ENCODE measurements at places on chromosomes 5 and 9.

GRCh38 chr9:83327750-83328622, 210.2 kb downstream of the FRMD3 start:
- DNase-seq, result no peak

GRCh38 chr9:101999441-101999840, 261.0 kb upstream of the GRIN3A start:
- no peak for DNase-seq

DNA sequence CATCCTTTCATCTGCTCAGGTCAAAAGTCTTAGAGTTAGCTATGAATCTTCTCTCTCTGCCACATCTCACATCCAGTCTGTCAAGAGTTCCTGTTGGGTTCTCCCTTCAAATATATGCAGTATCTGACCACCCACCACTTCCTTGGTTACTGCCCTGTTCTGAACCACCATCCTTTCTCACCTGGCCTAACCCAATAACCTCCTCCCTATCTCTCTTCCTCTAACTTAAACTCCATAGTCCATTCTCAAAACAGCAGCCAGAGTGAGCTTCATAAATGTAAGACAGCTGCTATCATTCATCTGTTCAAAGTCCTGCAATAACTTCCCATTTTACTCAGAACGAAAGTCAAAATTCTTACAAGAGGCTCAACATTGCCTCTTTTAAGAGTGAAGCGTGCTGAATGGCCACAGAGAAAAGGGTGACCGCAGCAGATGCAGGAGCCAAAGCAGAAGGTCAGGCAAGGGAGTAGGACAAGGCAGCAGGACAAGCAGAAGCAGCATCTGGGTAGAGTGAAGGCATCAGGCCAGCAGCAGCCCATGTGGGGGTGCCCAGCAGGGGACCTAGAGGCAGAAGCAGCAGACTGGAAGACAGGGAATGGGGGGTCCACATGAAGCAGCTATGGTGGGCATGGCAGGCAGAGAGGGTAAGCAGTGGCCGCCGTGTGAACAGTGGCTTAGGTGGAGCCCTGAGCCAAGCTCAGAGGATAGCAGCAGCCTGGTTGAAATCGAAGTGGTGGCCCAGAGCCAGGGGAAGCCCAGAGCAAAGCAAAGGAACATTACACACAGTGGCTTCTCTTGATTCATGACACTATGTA, 39.3 kb upstream of the CDC42SE2 start:
- DNase-seq, result no peak

- DNase-seq, result no peak
Observed at GRCh38 chr9:108254236-108254635, 601.5 kb downstream of the ACTL7B start.

GRCh38 chr5:11584017-11584416, 320.2 kb downstream of the CTNND2 start:
- DNase-seq, result no peak

DNA sequence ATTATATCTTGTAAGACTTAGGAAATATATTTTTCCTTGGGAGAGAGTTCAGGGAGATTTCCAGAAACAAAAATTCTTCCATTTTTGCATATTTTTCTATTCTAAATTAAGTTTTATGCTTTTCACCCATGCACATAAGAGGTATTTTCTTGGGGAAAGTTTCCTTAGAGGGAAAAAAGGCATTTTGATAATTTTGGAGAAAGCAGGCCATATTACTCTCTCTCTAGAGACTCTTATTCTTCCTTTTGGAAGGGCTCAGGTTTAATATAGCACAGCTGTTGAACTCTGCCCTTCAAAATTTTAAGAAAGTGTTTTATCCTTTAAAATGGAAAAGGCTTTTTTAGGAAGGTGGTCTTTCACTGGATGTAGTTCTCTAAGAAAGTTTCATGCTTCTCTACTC, 8.0 kb downstream of the NDUFS4 start:
- no peak for DNase-seq

GRCh38 chr5:178434851-178435250, 155.3 kb downstream of the COL23A1 start:
- DNase-seq, result no peak

DNA sequence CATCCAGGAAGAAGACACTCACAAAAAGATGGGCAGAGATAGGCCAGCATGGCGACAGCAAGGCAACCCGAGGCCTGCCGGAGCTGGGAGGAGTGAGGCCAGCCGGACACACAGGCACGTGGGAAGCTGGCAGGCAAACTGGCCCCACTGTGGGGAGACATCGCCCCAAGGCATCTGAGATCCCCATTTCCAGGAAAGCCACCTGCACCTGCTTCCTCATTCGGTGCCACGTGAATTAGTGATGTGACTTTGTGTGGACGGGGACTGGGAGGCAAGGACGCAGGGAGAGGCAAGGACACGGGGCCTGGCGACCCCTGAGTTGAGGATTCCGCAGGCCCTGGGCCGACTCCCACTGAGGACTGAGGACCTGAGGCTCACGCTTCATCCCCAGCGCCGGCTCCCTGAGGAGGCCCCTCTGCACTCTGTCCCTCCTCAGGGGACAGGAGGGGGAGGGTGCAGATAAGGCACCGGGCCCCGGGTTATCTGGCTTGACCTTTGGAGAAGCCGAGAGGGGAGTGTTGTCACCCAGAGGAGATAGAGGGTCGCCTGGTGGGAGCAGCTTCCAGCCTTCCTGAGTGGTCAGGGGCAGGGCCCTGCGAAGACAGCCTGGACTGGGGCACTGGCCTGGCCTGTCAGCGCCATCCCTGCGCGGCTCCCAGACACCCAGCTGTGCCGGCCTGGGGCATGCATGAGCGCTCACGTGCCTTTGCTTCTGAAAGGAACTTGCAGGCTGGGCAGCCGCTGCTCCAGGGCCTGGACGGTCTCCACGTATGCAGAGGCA, 39.7 kb downstream of the NDUFS6 start:
- DNase-seq, result no peak

DNA sequence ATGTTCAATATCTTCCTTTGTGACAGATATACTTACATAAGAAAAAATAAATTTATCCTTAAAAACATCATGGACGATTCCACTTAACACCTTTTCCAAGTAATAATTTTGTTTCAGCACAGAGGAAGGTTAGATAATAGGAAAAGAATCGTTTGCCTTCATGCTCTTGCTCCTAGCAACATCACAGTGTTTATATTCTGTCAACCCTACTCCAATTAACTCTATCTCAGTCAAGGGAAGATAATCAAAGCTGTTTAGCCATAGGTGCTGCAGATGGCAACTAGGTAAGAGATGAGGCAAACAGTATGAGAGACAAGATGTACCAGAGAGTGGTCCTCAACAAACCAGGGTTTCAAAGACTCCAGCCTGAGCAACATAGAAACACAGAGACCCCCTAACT, 55.6 kb downstream of the UBAP2 start:
- DNase-seq, result no peak

- DNase-seq, result no peak
Observed at GRCh38 chr5:116404792-116405191, 169.8 kb downstream of the SEMA6A start.

DNA sequence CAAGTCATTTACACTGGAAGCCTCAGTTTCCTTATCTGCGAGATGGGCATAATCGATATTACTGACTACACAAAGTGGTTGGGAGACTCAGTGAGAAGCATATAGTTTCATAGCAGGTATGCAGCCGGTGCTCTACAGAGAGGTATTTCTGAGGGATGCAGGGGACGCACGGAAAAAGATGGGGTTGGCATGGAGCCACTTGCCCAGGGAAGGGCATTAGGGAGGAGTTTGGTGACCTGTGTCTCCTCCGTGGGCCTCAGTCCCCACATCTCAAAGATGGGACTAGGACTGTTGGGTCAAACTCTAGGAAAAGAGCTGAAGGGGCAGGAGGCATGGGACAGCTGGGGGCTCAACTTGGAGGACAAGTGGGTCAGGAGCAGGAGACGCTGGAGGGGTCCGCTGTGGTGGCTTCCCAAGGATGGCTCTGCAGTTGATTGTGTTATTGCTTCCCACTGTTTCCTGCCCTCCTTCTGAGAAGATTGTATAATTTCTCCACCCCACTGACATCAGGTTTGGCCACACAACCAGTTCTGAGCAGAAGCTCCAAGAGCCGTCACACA, 158.6 kb upstream of the ALDH1B1 start:
- DNase-seq, result no peak

- no peak for DNase-seq
Observed at GRCh38 chr9:4706971-4707622, 27.7 kb downstream of the CDC37L1 start.

DNA sequence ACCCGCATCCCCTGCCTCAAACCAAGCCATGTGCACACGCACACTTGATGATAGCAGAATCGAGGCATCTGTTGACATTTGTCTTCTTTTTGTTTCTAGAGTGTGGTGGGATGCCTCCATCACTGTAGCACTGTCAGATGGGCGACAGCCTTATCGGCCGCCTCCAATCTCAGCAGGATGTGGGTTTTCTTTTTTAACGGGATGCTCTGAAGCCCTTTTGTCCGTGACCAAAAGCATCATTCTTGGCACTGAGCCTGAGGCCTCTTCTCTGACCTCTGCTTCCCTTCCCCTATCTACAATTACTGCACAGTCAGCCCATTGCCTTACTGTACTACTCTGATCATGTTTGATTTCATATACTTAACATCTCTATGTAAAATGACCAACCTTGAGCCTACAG, 78.3 kb downstream of the LMNB1 start:
- DNase-seq, result no peak
